ENCODE measurements at places on chromosomes 13 and 19.

- DNase-seq: no peak
Observed at GRCh38 chr19:48445256-48445605, 552 bp upstream of the GRWD1 start.

- no peak for DNase-seq
Observed at GRCh38 chr13:94902722-94903407, 190.5 kb upstream of the SOX21 start.

- DNase-seq: no peak
Observed at GRCh38 chr13:51348069-51348967, 8.8 kb downstream of the SERPINE3 start.

- no peak for DNase-seq
Observed at GRCh38 chr13:22027566-22027965, 356.7 kb downstream of the FGF9 start.

DNA sequence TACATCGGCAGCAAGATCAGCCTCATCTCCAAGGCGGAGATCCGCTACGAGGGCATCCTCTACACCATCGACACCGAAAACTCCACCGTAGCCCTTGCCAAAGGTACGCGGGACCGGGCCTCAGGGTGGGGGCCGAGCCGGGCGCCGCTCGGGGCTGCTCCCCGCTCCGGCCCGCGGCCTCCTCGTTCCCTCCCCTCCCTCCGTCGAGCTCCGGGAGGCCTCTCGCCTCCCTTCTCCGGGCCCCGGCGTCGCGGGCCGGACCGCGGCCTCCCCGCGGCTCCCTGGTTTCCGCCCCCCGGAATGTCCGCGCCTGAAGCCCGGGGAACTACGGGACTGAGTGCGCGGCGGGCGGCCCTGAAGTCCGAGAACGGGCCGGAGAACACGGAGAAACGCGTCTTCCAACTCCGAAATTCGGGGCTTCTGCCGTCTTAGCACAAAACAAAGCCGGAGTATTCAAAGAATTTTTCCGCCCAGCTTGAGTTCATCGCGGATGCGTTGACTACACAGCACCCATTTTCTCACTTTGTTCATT, 423 bp downstream of the LSM14A start:
- no peak for DNase-seq

DNA sequence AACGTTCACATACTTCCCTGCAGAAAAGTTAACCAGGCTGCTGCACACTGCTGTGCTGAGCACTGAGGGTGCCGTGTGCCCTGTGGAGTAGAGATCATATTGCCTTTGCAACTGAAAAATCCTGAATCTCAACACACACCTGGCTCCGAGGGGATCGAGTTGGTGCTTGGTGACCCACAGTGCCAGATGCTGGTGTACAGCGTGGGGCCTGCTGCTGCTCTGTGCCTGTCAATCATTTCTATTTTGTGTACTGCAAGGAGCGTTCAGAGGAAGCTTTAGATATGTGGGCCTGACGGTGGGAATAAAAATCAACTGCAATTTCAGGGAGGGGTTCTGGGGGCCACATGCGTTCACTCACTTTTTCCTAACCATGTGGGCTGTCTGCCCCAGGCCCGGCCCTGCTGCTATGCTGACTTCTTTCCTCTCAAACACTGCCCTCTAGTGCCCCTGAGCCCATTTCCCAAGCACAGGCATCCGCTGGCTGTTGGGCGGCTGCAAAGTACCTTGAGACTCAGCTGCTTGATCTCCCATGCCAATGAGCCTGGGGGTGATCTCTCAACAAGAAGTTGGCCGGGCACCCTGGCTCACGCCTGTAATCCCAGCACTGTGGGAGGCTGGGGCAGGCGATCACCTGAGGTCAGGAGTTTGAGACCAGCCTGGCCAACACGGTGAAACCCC, 9.7 kb upstream of the LENG8 start:
- no peak for DNase-seq

GRCh38 chr13:20127562-20128458, 33.0 kb downstream of the GJA3 start:
- DNase-seq: no peak

GRCh38 chr19:32624410-32624809, 43.4 kb downstream of the PDCD5 start:
- DNase-seq: no peak

GRCh38 chr19:2982983-2983350, 5.6 kb downstream of the TLE6 start:
- no peak for DNase-seq

GRCh38 chr13:42883771-42884467, 102.5 kb downstream of the FAM216B start:
- DNase-seq: no peak

DNA sequence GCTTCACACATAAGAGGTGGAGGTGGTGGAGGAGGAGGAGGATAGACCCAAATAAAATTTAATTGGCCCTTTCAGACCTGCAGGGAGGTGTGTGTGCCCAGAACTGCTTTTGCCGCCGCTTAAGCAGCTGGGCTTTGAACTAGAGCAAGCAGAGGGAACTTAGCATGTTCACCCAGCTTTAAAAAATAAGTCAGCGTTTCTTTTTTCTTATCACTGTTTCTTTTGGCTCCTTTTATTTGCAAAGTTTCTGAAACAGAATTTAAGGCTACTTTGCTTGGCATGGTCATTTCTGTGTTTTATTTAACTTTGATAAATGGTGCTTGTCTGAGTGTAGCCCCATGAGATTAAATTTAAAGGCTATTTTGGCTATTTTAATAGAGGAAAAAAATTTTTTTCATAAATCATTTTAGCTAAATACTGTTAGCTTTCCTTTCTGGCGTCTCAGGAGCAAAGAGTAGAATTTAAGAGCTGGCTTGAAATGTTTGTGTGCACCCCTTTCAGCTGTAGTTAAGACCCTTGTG, 43.3 kb upstream of the RNF113B start:
- no peak for DNase-seq

- DNase-seq: no peak
Observed at GRCh38 chr13:105406551-105406950, 1128.9 kb downstream of the EFNB2 start.

- DNase-seq: no peak
Observed at GRCh38 chr13:90032841-90033493, 1314.5 kb upstream of the MIR17HG start.

DNA sequence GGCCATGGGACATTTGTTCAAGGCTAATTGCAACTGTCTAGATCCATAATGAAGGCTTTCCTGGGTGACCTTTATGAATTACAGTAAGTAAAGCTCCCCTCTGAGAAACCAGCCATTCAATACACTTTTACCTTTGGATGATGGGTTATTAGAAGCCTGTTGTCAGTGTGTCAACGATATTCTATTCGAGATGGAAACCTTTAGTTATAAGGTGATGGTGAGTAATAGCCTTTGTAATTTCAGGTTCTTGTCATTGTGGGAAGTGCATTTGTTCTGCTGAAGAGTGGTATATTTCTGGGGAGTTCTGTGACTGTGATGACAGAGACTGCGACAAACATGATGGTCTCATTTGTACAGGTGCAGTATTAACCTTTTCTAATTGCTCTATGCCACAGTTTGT, 261.7 kb downstream of the ITGBL1 start:
- no peak for DNase-seq

DNA sequence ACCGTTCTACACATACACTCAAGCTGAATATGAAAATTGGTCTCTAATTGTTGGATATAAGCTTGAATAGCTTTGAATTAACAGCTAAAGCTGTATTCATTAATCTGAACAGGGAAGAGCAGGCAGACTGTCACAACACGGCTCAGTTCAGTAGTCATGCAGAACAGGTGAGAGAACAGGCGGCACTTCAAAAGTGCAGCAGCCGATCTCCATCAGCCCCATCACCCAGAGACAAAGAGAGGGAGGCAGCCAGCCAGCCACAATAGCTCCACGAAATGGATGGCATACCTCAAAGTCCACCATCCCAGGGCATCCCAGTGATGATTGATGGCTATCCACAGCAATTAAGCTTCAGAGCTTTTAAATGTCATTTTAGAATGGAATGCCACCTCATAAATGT, 419.2 kb downstream of the OLFM4 start:
- no peak for DNase-seq

GRCh38 chr13:48125794-48126228, 30.9 kb upstream of the MED4 start:
- DNase-seq: no peak

GRCh38 chr13:25652764-25653163, 281.0 kb downstream of the ATP8A2 start:
- no peak for DNase-seq

DNA sequence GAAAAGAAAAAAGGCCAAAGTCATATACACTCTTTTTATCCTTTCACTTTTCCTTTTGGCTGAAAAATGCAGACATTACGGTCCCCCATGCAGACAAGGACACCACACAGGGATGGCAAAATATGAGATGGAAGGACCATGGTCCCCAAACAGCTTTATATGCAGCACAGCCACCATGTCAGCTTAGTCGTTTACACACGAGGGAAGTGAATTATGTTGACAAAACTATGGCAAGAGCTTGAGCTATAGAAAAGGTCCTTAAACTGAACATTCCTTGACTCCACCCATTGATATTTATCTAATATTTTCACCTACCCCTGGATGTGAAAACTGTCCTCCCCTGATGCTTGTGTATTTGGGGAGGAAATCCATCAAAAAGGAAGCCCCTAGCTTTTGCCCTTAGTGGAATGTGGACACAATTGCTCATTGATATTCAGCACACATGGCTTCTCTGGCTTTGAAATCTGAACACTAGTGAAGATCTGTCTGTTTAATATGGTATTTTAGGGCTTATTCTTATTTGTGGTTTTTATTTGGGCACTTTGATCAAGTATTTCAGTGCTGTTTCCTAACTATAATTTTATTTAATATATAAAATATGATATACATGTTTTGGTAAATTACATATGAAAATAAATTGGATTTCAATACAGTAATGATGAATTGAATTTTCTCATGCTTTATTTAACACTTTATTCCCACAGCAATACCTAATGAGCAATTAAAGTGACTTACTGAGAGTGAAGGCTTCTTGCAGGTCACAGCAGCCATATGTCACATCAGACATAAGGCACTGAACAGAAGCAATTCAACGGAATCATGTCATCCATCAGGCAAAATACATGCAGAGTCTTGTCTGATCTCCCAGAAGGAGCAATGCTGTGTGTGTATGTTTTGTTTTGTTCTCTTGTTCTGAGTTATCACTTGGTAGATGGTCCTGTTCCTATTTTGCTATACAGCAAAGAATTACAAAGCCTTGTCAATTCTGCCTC, 6.8 kb upstream of the GTF2F2 start:
- no peak for DNase-seq

- DNase-seq: no peak
Observed at GRCh38 chr19:19120308-19121231, 17.7 kb downstream of the TMEM161A start.

DNA sequence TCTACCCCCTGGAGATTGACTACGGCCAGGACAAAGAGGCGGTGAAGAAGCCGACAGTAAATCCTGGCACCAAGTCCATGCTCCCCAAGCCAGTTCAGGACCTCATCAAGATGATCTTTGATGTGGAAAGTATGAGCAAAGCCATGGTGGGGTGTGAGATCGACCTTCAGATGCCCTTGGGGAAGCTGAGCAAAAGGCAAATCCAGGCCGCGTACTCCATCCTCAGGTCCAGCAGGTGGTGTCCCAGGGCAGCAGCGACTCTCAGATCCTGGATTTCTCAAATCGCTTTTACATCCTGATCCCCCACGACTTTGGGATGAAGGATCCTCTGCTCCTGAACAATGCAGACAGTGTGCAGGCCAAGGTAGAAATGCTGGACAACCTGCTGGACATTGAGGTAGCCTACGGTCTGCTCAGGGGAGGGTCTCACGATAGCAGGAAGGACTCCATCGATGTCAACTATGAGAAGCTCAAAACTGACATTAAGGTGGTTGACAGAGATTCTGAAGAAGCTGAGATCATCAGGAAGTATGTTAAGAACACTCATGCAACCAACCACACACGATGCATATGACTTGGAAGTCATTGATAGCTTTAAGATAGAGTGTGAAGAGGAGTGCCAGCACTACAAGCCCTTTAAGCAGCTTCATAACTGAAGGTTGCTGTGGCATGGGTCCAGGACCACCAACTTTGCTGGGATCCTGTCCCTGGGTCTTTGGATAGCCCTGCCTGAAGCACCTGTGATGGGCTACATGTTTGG, 24.0 kb upstream of the ANKRD10 start:
- DNase-seq: no peak

DNA sequence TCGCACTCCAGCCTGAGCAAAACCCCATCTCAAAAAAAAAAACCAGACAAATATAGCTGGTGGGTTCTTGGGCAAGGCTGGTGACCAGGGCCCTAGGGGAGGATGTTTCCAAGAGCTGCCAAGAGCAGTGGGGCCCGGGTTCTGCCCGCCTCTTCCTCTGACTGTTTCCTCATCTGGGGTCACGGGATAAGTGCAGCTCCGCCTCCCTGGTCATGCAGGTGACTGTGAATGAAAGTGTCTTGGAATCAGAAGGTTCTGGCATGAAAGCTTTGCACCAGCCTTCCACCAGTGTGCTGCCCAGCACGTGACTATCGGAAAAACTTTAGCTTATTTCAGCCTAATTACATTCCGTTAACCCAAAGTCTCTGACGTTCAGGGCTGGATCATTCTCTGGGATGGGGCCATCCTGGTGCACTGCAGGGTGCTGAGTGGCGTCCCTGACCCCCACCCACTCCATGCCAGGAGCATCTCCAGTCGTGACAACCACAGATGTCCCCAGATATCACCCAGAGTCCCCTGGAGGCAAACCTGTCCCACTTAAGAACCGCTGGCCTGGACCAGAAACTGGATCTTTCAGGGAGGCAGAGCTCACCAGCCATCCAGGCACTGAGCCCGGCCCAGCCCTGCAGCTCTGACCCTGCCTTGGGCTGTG, 85.6 kb downstream of the GNG7 start:
- DNase-seq: no peak

GRCh38 chr19:10871711-10872545, 575 bp downstream of the CARM1 start:
- DNase-seq: no peak

DNA sequence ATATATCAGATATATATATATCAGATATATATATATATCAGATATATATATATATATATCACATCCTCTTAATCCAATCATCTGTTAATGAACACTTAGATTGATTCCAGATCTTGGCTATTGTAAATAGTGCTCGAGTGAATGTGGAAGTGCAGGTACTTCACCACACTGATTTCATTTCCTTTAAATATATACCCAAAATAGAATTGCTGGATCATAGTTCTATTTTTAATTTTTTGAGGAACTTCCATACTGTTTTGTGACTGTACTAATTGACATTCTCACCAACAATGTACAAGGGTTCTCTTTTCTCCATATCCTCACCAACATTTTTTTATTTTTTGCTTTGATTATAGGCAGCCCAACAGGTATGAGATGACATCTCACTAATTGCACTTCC, 277.5 kb downstream of the NHLRC3 start:
- DNase-seq: no peak

DNA sequence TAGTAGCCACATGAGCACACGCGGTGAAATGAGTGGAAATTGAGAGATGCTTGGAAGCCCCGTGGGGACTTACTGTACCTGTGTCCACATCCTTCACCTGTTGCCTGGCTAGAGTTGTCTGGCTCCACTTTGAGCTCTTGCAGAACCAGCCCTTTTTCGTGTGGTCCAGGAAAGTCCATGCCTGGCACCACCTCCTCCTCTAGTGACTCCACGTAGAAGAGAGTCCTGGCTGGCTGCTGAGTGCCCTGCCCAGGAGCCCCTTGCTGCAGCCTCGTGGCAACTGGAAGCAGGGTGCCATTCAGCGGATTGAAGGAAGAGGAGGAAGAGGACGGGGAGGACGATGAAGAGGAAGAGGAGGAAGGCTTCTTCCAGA, 515 bp upstream of the ATXN8OS start:
- no peak for DNase-seq
